ENCODE measurements at places on chromosomes 5 and 9. TPM values are rescaled to one million over a fixed set of nuclear protein-coding genes. Genes with fewer than 3 reads are reported as not detected.

GRCh38 chr5:96049398-96050272 lies 88.0 kb upstream of the ELL2 start:
- DNase-seq: no peak

GRCh38 chr5:44774279-44774880 lies 34.4 kb upstream of the MRPS30 start:
- peak; percentile 57 for DNase-seq

DNA sequence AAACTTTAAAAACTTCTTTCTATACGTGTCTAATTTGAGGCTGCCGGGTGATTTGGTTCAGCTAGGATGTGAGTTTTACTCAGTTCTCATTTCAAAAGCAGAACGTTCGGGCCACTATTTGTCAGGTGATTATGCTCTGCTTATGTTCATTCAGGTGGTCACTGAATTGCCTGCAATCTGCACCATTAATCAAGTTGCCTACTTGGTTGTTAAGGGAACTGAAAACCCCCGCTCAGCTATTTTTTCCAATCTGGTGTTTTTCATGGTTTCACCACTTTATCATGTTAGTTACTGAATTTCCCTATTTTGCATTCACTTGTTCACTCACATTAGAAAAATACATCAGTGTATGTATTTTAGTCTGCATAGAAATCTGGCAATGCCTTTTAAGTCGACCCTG lies 523.0 kb downstream of the CSNK1G3 start:
- DNase-seq: no peak

DNA sequence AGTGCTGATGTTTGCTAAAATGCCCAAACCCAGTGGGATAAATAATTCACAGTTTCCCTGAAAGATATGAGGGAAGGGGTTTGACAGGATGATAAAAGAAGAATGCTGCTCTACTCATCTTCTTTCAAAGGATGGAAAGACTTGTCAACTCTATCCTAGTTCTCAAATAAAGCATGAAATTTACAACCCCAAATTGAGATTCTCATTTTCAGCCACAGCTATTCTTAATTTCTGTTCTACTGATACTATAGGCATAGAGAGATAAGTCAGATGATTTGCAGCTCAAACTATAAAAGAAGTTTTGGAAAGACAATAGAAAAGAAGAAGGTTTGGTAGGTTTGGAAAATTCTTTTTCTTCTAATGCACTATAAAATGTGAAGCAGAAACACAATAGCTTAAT lies 542.6 kb downstream of the CSNK1G3 start:
- no peak for DNase-seq

- DNase-seq: no peak
These were observed 30.5 kb upstream of the MSH3 start for GRCh38 chr5:80623999-80624398.

DNA sequence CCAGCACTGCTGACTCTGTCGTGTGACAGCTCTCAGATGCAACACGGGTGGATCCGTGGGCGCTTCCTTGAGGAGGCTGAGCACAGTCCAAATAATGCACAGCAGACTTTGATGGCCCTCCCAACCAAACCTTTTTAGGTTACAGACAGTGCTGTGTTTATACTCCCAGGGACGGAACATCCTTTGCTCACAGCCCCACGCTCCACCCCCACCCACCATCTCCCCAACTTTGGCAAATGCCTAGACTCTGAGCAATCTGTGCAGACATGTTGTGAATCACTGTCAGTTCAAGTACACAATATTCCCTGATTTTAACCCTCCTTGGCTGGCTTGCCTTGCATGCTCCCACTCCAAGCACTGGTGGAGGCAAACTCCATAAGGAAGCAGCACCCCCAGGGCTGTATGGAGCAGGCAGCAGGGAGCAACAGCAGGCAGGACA lies 324.6 kb downstream of the MLLT3 start:
- no peak for DNase-seq

- DNase-seq: no peak
These were observed 2.5 kb downstream of the NHP2 start for GRCh38 chr5:178150977-178151734.

DNA sequence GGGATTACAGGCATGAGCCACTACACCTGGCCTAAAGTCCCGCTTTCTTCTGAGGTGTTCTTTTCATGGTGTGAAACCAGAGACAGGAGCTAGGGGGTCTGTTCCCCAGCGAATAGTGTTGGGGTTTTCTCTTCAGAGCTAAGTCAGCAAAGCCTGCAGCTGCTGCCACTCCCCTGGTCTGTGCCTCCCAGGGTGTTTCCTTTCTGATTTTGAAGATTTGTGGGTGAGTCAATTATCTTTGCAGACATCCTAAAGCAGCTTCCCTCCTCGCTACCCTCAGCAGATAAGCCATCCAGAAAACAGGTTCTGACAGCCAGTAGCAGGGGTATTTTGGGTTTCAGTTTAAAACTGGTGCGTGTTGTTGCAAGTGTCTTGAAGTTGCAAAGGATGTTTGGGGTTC lies 72.0 kb upstream of the IQGAP2 start:
- no peak for DNase-seq

DNA sequence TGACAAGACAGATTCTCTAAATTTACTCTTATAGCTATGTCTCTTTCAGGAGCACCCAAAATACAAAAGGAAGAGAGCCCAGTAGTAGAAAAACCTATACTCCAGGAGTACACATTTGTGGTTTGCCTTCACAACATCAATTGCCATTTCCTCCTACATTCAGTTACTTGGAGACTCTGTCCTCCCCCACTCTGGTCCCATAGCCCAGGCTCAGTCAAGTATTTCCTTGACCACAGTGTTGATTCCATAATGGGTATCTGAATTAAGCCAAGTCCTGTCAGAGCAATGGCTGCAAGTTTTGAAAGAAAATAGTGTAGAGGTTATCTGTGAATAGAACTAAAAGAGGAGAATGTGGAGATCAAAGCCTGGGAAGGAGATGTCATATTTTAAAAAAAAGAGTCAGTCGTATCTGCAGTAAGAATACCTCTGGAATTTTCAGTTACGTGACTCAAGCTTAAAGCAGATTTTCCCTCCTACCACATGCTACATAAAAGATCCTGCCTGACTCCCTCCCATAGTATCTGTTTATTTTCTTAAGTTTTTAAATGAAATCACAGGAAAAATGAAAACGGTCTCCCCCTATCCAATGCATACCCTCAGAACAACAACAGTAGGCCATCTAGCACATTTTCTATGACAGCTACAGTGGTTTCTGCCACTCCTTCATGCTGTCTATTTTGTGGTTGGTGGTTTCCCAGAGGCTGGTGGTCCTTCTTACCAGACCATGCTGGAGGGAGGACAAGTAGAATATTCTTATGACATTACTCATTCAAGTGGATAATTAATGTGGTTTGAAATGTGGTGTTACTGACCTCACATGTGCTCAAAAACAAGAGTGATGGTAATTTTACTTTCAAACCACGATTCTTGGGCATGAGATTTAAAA lies 249.7 kb upstream of the TMEM161B start:
- no peak for DNase-seq

- no peak for DNase-seq
These were observed 52.9 kb upstream of the VCAN start for GRCh38 chr5:83418356-83419321.

DNA sequence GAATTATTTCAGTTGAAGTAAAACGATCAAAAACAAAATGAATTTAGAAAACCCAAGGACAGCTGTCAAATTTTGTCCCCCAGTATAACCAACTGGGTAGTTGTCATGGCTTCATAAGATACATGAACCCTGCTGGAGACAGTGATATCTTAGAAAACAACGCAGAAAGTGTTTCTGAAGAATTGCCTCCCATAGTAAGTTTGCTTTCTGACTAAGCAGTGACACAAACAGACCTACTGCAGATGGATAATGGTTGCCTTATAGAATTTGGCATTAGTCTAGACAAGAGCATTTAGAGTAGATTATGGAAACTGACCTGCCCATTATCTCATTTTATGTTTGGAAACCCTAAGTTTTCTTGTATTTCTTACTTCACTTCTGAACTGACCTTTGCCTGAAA lies 187.7 kb upstream of the KCNN2 start:
- no peak for DNase-seq

DNA sequence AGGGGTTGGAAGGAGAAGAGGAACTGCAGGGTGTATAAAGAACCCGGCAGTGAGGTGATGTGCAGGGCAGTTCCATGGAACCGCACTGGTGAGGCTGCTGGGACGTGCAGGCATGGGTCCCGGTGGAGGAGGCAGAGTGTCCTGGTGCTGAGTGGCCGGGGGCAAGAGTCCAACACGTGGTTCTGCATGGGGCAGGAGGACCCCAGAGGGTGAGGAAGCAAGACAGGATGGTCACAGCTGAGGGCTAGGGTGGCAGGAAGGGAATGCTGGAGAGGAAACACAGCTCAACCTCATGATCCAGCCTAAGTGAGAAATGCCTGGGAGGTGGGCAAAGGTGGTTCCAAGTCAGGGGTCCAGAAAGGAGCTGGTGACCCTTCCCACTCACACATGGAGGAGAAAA lies 87.2 kb downstream of the S1PR3 start:
- DNase-seq: no peak

DNA sequence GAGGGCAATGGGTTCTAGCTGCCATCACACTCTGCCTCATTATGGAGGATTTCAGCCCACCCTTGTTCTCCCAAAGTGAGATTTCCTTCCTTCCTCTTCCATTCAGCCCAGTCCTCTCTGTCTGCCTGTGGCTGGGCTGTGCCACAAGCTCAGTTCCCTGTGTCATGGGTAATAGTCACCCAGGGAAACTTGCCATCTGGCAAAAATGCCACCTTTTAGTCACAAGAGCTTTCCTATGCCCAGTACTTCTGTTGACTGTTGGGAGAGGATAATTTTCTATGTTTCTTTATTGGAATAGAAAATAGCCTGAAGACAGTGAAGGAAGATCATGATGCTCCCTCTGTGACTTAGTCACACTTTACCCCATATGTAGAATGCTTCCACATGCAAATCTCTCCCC lies 71.4 kb downstream of the TLR4 start:
- no peak for DNase-seq

DNA sequence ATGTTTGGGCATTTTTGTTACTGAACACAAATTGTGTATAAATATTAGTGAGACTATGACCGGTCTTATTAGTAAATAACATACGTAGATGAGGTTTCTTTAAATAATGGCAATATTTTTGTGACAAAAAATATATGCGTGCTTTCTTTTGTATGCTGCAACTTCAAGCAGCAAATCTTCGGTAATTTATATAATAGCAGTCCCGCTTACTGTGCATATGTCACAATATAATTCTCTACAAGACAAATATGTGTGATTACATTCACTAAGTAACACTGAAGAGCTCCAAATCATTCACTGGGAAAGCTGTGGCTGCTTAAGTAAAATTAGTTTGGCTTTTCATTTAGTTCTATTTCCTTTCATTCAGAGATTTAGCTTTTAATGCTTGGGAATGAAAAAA lies 376.0 kb downstream of the CYLC2 start:
- DNase-seq: no peak

GRCh38 chr9:121447321-121447834 lies 52.3 kb downstream of the GGTA1 start:
- no peak for DNase-seq

- DNase-seq: no peak
These were observed 384.8 kb upstream of the MEF2C start for GRCh38 chr5:89267788-89268187.

DNA sequence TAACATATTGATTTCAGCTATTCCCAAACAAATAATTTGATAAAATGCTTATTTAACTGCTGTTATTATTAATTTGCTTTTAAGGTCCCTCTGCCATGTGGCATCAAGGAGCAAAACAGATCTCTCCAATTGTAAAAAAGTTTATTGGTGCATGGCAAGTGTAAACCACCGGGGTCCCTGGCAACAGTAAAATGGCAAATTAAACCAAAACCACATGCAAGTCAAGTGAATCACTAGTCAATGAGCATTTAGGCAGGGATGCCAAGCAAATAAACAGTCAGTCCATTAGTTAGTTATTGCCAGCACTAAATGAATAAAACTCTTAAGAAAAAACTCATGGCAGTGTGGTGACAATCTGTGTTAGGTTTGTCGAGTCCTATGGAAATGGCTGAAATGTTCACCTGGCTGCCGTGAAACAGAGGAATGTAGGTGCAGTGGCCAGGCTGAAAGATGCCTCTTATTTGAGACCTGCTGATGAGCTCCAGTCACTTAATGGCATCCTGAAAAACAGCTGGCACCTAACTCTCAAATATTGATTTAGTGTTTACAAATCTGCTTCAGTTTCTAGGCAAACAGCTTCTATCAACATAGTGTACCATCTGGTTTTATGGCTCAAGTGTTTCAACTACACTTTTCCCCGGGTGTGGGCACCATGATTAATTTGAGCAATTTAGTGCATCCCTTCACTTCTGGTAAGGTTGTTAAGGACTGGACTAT lies 296.5 kb upstream of the ITGA1 start:
- no peak for DNase-seq

GRCh38 chr5:176577312-176578176 lies 28.4 kb downstream of the CDHR2 start:
- no peak for DNase-seq

DNA sequence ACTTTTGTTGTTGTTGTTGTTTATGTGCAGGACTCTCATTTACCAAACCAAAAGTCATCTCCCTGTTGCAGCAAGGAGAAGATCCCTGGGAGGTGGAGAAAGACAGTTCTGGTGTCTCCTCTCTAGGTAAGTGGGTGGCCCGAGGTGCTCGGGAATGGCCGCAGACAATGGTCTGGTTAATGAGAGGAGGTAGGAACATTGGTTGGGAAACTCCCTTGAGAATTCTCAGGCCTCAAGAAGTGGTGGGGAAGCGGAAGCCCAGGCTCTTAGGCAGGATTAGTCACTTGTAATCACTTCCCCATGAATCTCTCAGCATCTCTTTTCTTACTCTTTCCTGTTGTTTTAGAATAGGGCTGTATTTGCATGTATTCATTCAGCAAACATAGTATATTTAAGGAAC lies 7.2 kb downstream of the ZNF354B start:
- DNase-seq: no peak

Gene HSD17B3
- polyA plus RNA-seq: 0.63 TPM

Gene C9orf153
- polyA plus RNA-seq: 0.22 TPM

Gene BTNL3
- polyA plus RNA-seq: not detected

Gene SRA1
- polyA plus RNA-seq: 20.5 TPM

Gene TRIP13
- 7.8 TPM for polyA plus RNA-seq

Gene CTSL
- polyA plus RNA-seq: 37.5 TPM

Gene CNTFR
- 53.8 TPM for polyA plus RNA-seq

Gene PCDHGB1
- polyA plus RNA-seq: 0.45 TPM

Gene SLC35A4
- 59.9 TPM for polyA plus RNA-seq

Gene KIAA1191
- 60.5 TPM for polyA plus RNA-seq
